Stimulated activated CD8-positive, alpha-beta memory T cell treated with anti-CD3 and anti-CD28 coated beads, Interleukin-15, amount 100 ng/mL, for 48 hours (primary cell): ENCODE measurements at places on chromosomes 16 and 17.

DNA sequence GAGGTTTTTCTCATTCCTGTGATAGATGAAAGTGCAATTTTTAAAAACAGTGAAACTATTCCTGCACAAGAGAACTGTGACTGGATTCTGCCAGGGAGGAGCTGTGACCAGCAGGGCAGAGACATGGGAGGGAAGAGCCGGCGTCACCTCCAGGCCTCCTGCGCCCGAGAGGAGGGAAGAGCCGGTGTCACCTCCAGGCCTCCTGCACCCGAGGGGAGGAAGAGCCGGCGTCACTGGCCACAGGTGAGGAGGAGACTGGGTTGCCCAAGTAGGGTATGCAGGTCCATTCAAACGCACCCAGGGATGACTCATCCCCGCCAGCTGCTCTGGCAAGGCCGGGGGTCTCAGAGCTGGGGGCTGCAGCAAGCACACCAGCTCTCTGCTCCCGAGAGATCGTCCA is 56.7 kb downstream of the METRNL start:
- no peak for DNase-seq

- DNase-seq: peak; percentile 61
These were observed at the start of gene PIGQ for GRCh38 chr16:569445-570254. Gene PIGQ (plus strand): TSS chr16:569968. CDS start chr16:574075, 4,107 bp downstream.

DNA sequence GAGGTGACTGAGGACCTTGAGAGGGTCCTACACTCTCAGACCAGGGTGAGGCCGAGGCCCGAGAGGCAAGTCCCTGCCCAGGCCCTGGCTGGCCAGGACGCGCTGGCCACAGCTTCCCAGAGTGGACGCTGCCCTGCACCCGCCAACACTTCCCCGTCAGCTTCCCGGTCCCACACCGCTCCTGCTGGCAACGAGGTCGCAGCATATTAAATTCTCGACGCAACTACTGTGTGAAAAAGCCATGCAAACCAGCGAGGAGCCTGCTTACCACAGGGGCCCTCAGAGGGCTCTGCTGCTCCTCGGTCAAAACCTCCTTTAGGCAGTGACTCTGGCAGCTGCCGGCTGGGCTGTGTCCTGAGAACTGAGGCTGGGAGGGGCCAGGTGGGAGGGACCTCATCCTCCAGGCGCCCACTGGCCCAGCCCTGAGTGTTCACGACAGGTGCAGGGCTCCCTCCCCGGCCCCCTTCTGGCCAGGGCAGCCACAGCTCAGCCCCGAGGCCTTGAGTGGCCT is 2.1 kb upstream of the TEX19 start:
- DNase-seq: no peak

GRCh38 chr16:55251151-55251550 is 72.9 kb upstream of the IRX6 start:
- no peak for DNase-seq

- no peak for DNase-seq
These were observed 19.3 kb downstream of the B9D1 start for GRCh38 chr17:19343256-19343630.

- no peak for DNase-seq
These were observed 289.2 kb upstream of the FOXF1 start for GRCh38 chr16:86221085-86221484.

DNA sequence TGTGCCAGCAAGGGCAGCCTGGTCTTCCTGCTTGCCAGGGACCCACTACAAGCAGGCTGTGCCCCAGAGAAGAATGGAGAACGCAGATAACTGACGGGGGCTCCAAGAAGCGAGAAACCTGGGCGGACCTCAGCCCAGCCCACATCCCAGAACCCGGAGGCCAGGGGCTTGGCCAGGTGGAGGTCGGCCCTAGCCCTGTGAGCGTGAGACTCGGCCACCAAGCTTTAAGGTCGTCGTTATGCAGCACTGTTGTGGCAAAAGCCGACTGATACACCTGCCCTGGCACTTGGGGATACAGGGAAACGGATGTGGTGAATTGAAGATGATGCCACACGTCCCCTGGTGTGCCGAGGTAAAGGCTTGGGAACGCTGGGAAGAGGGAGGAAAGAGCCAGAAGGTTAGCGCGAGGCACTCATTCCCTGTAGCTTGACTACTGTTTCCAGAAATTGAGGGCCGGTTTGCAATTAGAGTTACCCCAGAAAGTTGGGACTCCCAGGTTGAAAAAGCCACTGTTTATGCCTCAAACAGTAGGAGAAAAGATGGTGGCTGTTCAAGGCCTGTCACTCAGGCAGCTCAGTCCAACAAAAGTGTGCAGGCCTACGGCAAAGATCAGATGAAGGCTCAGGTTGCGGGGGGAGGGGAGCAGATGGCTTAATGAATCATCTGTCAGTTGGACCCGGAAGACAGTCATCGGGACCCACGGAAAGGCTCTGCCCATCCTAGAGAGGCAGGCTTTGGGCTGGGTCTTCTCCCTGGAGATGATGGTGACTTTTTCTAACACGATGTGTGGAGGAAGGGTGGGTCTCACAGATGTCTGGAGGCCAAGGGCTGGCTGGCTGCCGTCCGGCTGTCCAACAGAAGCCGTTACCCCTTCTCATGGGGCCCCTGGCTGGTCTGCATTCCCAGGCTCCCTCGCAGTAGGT is 45.6 kb upstream of the BAHCC1 start:
- no peak for DNase-seq

DNA sequence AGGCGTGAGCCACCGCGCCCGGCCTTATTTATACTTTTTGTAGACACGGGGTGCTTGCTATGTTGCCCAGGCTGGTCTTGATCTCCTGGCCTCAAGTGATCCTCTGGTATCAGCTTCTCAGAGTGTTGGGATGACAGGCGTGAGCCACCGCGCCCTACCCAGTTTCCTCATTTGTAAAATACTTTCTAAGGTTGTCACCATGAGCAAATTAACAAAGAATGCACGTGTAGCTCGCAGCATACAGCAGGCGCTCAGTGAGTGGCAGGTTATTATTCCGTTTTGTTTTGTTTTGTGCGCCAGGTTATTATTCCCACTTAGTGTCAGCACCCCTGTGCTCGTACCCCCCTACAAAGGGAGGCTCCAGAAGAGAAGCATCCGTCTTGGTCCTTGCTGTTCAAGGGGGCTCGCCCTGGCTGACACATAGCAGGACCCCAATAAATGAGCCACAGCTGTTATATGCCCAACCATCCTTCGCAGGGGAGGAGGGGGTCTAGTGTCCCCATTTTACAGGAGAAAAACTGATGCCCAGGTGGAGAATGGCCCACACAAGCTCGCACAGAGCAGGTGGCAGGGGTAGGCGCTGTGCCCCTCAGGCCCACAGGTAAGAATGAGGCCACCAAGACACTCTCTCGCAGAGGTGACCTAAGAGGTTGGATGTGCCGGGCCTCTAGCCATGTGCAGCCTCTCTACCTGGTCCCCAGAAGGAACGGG is 686 bp upstream of the MIEF2 start:
- no peak for DNase-seq

DNA sequence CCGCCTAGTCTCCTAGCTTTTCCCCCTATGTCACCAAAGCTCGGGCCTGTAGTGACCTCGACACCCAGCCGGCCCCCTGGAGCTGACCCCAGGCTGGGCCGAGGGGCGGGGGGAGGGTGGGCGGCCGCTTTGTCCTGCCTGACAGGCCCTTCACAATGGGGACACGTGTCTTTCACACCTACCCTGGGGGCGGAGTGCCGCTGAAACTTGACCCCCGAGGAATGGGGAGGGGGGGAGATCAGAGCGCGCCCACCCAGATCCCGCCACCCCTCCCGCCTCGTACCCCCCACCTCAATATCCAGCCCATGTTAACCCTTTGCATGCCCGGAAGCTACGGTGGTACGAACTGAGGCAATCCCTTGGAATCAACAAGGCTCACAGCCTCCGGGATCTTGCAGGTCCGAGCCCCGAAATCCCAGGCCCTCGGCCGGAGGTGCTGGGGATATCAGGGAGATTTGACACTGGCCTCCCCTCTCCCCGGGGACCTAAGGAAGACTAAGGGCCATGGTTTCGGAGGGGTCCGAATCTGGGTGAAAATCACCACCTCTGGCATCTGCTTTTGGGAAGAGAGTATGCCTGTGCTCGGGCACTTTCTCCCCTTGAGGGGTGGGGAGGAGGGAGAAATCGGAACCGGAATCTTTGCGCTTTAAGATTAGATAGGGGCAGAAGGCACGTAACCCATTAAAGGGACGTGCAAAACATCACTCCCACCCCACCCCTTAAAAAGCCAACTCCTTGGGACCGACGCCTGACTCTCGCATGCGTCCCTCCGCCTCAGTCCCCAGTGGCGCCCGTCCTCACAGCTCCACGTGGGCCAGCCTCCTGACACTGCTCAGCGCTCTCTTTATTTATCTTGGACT is 2.6 kb downstream of the NOG start:
- DNase-seq: no peak

DNA sequence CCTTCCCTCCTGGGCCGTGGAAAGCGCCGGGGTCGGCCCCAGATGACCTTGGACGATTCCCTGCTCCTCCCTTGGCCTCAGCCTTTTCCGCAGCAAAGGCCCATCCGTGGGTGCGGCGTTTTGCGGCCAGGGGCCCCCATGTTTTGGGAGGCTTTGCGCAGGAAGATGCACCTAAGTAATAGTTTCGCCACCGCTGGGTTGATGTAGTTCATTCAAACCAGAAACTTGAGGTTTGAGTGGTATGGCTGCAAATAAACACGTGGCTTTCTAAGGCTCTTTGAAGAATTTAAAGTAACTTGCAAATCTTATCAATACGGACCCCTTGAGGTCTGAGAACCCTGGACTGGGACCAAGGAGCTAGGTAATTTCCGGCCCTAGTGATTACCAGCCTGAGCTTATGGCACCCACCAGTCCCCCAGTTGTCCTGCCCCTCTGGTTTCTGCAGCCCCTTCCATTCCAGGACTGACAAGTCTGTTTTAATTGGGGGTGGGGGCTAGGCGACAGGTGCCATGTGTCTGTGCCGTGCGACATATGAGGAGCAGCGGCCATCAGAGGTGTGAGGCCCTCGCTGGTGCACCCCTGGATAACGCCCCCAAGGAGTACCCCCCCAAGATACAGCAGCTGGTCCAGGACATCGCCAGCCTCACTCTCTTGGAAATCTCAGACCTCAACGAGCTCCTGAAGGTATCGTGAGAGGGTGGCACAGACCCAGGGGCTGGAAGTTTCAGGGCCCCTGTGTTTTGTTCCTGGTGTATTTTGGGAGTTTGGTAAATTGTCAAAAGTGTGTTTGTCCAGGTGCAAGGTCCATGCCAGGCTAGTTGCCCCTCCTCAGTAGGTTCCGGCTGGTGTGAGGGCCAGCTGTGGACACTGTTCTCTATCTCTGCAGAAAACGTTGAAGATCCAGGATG is 834 bp downstream of the MRPL12 start:
- no peak for DNase-seq

GRCh38 chr16:66953462-66954096 is 7.5 kb upstream of the CES3 start:
- DNase-seq: no peak

DNA sequence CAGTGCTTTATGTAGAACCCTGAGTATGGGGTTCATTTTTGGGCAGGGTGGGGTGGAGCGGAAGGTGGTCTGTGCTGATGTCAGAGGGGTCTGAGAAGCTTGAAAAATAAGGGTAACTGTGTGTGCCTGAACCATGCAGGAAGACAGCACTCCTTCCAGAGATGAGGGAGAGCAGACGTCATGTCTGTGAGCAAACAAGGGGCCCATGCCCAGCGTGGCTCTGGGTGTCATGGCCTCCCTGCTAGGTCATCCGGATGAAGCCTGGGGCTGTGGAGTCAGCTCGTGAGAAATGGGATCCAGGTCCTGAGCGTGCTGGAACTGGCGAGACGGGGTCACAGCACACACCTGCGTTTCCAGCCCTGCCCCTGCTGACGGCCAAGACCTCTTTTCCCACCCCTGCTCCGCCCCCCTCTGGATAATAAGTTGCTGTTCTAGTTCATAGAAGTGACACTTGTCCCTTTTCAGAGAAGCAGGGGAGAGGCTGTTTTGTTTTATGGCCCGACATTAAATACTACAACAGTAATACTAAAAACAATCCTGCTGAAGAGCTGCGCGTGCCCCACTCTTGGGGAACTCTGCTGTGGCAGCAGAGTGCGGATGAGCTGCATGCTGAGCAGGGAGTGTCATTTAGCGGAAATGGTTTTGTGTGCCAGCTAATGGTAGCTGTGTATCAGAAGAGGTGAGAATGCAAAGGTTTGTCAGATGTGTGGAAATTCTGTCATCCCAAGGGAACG is 92.6 kb downstream of the RPTOR start:
- no peak for DNase-seq

DNA sequence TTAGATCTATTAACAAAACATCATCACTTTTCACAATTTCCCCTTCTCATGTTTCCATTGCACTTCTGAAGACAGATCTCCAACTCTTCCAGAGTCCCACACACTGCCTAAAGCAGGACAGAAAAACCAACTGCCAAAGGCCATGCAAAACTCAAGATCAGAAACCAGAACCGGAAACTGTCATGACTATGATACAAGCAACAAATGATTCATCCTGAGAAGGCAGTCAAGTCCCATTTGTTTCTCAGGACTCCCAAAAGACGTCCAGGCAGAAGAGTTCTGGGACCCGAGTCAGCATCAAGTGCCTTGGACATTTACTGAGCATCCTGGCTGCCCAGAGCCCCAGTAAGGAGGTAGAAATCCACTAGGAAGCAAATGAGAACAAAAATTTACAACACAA is 38.8 kb downstream of the ERN1 start:
- no peak for DNase-seq

DNA sequence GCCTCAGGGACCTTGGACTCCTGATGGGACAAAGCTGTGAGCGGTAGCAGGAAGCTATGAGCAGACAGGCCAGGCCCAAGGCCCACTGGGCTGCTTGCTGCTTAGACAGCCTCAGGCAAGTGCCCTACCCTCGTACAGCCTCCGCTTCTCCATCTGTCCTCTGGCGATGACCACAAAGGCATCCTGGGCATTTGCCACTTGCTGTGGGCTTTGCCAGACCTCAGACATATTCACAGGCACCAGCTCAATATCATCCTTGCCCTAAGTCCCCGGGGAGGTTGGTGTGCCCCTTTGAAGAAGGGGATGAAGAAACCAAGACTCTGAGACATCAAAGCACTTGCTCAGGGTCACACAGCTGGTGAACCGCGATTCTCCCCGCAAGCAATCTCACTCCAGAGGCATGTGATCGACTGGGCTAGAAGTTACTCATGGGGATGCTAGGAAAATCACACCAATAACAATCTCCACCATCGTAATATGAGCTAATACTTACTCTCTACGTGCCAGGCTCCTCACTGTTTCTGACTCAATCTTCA is 21.7 kb downstream of the PPL start:
- DNase-seq: no peak

- DNase-seq: no peak
These were observed 72.0 kb upstream of the CDH5 start for GRCh38 chr16:66294507-66294906.

DNA sequence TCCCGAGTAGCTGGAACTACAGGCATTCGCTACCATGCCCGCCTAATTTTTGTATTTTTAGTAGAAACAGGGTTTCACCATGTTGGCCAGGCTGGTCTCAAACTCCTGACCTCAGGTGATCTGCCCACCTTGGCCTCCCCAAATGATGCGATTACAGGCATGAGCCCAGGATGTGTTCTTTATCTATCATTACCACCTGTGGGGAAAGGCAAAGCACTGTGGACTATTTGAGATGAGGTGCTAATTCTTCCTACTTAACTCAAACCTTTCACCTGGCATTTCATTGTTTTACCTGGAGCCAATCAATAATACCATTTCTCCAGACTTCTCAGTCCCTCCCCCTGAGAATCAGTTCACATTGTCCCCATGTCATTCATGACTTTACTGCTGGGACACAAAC is 20.4 kb upstream of the PPM1D start:
- DNase-seq: no peak
